ENCODE measurements at places on chromosomes 11 and 22. TPM values are rescaled to one million over a fixed set of nuclear protein-coding genes. Genes with fewer than 3 reads are reported as not detected.
A peak's percentile ranks its signal among the peaks of the same experiment; 100 is the strongest.

OR52N4 gene
- not detected for polyA plus RNA-seq

DNA sequence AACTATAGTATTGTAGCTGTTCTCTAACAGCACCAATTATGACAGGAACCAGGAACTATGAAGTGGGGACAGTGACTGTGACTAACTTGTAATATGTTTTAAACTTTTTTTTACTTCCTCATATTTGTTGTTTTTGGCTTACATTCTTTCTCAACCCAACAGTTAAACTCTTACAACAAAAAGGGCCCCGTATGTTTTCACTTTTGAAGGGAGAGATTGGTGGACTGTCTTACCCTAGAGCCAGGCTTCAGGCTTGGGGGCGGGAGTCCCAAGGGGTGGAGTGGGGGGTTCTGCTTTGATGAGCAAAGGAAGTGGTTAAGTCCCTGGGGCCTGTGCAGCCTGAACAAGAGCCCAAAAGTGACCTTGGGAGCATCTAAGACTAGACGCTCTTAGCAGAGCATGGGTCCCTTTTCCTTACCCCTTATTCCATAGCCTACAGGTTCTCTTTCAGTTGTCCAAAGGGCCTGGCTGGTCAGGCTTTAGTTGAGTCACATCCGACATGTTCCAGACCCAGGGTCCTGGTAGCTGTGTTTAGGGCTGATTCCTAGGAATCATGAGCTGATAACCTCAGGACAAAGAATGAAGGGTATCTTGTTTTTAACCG lies 38.8 kb downstream of the STIM1 start:
- peak; percentile 37 for DNase-seq

CCDC188 gene
- 0.09 TPM for polyA plus RNA-seq

OR10D3 gene
- not detected for polyA plus RNA-seq

DNA sequence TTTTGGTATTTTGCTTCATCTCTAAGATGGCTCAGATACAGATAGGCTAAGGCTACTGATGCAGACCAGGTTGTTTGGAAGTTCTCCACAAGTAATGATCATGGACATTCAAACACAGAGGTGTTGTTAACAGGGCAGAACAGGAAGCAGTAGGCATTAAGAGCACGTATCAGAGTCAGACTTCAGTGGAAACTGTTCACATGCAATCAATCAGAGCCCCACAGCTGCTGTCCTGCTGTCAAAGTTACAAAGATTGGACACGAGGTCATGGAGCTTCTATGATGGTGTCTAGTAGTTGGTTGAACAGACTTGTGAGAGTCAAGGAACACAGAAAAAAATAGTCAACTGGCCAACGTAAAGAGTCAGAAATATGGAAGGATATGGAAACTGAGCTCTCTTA lies 19.8 kb downstream of the OR10D3 start:
- DNase-seq, result no peak

ALKBH8 gene
- polyA plus RNA-seq, result 23.8 TPM

NDUFS8 gene
- polyA plus RNA-seq, result 193 TPM

XKR3 gene
- polyA plus RNA-seq, result not detected

IL18BP gene
- polyA plus RNA-seq, result 1.5 TPM

DNA sequence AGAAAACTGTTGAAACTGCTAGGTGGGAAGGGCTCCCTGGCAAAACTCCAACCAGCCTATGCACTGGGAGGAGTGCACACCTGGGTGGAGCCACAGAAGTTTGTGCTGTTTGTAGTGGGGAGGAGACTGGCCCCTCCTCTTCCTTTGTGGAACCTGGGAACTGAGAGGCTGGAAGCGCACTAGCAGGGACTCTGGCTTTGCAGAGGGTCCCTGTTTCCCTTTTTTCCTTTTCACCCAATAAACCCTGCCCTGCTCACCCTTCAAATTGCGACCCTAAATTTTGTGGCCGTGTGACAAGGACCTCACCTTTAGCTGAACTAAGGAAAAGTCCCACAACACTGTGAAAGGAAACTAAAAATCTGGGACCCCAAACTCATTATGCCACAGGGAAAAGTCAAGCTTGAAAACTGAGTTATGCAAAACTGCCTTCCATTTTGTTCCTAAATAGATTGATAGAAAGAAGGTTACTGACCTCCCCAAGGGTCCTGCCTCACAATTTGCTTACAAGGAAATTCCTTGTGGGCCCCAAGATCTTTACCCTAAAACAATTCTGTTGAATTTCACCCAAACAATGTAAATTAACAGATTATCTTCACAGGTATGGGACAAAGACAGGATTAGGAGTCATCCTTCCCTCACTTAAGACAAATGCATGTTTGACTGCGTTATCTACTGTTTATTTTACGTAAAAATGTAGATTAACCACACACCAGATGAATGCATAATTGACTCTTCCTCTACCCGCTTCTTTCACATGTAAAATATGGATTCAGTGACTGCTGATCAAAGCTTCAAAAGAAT lies 81.0 kb downstream of the SLC36A4 start:
- no peak for DNase-seq

DNA sequence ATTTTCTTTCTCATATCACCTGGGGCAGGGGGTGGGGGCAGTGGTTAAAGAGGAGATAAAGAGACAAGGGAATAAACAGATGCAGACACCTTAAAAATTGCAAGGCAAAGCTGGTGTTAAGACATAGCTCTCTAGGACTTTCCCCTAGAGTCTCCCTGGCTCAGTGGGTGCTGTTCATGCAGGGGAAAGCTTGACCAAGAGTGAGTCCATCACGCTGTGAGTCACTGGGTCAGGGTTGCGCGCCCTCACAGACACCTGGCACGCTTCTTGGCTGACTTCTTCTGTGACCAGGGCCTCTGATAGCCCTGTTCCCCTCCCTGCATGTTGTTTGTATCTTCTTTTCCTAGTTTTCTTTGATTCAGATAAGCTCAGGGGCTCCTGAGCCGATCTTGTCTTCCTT lies 31.9 kb downstream of the COMMD9 start:
- no peak for DNase-seq

DNA sequence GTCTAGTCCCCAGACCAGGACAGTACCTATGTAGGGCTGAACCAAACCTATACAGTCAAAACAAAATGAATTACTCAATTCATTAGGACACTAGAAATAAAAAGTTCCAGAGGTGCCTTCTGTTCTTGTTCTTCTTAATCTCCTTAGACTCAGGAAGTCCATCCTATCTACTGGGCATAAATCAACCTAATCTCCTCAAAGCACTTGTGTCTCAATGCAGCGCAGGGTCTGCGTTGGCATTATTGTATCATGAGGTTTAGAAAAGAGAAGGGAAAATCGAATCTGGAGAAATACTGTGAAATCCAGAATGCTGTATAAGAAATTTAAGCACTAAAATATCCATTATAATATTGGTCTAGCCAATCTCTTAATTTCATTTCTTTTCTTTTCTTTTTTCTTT lies 2.4 kb upstream of the OR10V1 start:
- no peak for DNase-seq

KRTAP5-2 gene
- polyA plus RNA-seq, result not detected

DNA sequence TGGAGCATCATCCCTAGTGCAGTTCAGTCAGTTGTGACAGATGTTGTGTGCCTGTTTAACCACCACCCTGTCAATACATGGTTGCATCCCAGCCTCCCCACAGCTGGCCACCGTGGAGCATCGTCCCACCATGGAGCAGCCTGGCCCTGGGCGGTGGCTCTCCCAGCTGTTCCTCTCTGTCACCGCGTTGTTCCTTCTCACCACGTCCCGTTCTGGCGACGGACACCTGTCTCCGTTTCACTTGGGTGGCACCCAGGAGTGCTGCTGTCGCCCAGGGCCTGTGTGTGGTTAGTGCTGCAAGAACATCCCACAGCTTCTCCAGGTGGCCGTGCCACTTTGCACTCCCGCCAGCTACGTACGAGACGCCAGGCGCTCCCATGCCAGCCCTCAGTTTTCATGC lies 26.5 kb downstream of the MUC6 start:
- no peak for DNase-seq

DNA sequence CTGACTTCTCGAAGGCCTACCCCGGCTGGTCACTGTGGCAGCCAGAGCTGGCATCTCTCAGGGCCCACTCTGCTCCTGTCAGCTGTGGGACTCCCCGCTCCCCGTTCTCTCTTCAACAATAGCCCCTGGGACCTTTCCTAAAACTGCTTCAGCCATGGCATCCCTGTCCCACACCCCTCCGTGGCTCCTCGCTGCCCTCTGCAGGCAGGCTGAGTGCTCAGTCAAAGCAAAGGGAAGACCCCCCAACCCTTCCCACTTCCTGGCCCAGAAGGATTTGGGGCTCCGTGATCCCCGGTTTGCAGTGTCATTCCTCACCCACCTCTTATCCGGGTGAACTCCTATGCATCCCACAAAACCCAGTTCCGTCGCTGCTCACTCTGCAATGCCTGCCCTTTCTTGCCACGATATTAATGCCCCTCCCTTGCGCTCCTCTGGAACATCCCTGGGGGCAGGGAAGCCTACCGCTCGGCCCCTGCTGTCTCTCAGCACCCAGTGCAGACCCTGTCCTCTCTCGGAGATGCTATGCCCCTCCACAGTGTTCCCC lies 1.6 kb upstream of the TH start:
- no peak for DNase-seq

GRCh38 chr11:62539238-62539925 lies 7.2 kb downstream of the AHNAK start:
- DNase-seq, result peak; percentile 88

- DNase-seq, result peak; percentile 58
These were observed 2.2 kb downstream of the IFITM5 start for GRCh38 chr11:297051-297585.

GRCh38 chr11:119496469-119496868 lies 73.5 kb upstream of the THY1 start:
- no peak for DNase-seq

DNA sequence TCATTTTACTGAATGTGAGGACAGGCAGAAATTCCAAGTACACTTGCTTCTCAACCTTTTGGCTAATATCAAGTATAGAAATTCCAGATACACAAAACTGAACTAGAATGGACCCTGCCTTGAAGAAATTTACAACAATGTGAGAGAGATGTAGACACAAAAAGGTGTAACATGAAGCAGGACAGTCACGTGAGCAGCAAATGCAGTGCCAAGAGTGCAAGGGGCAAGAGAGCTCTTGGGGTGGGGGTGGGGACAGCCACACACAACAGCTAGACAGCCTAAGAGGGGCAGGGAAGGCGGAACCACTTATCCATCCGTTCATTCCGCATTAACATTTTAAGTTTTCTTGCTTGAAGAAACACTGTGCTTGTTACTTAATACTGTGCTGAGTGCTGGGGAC lies 28.9 kb downstream of the PLEKHA7 start:
- no peak for DNase-seq

DNA sequence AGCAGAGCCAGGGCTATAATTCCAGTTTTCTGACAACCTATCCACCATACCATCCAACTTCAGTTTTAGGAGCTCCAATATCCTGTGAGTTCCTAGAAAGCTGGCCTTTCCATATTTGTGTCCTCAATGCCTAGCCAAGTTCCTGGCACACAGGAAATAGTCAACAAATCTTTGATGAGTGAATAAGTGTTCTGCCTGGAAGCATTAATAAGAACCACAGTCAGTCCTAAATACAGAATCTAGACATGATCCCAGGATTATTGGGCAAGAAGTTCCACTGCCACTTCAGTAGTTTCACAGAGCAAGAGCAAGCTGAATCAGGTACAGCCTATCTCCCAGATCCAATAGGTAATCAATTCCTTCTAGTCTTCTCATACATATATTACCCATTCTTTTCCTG lies 942.0 kb downstream of the DLG2 start:
- no peak for DNase-seq

DNA sequence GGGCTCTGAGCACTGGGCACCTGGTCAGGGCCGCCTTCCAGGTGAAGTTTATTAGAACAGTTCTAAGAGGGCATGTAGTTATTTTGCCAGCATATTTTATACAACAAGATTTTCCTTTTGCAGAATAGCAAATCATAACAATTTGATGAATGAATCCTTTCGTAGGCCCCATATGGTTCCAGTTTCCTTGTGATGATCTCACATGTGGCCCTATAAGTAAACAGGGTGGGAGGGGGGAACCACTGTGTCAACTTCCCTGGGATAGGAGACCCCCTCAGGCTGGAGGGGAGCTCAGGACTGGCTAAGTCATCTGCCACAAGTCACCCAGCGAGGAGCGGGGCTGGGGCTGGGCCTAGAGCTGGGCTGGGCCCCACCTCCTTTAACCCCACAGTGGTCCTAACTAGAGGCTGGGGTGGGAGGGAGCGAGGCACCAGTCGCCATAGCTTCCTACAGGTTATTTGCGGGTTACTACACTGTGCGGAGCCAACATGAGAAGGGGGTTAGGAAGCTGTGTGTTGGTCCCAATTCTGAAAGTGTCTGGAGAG lies 4.2 kb downstream of the FBLN1 start:
- no peak for DNase-seq

- DNase-seq, result no peak
These were observed 40.4 kb upstream of the IGLL5 start for GRCh38 chr22:22847241-22847640.

TRIM21 gene
- polyA plus RNA-seq, result 4.6 TPM

GRCh38 chr22:31695423-31695822 lies 33.4 kb upstream of the PISD start:
- DNase-seq, result no peak

NCF4 gene
- polyA plus RNA-seq, result 1.5 TPM

DNA sequence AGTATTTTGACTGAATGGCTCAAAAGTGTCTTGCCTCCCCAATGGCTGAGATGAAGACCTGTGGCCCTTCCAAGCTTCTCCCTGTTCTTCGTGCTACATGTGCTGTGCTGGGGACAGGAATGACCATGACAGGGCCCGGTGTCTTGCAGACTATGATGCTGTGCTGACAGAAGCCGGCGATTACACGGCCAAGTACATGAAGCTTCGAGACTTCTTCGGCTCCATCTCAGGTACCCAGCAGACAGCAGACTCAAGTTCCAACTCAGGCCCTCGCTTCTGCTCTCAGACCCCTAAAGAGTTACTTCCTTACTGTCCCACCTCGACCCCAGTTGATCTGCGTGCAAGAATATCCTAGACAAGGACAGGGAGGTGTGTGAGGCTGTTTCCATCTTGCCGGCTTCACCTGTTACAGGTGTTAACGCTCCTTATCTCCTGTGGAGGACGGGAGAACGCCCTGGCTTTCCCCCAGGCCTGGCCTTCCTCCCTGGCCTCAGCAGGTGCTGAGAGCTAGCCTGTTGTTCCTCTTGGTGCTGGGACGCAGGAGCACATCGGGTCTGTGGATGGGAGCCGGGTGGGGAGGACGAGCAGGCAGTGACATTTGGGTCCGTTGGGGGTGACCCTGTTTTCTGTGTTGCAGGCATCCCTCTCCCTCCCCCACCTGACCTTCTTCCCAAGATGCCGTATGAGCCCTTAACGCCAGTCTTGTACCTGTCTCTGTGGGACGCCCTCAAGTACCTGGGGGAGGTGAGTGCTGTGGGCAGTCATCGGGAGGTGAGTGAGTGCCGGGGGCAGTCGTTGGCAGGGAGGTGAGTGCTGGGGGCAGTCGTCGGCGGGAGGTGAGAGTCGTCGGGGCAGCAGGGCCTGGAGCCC lies 38.1 kb downstream of the GLB1L2 start:
- DNase-seq, result peak; percentile 22

SCN4B gene
- 3.6 TPM for polyA plus RNA-seq

SLC5A1 gene
- polyA plus RNA-seq, result 0.38 TPM

- DNase-seq, result no peak
These were observed 81.8 kb downstream of the OSBP2 start for GRCh38 chr22:30776476-30776875.

GRCh38 chr11:133240908-133241655 lies 291.2 kb downstream of the OPCML start:
- DNase-seq, result no peak
